ENCODE measurements at places on chromosomes 4 and X. TPM values are rescaled to one million over a fixed set of nuclear protein-coding genes. Genes with fewer than 3 reads are reported as not detected.

DNA sequence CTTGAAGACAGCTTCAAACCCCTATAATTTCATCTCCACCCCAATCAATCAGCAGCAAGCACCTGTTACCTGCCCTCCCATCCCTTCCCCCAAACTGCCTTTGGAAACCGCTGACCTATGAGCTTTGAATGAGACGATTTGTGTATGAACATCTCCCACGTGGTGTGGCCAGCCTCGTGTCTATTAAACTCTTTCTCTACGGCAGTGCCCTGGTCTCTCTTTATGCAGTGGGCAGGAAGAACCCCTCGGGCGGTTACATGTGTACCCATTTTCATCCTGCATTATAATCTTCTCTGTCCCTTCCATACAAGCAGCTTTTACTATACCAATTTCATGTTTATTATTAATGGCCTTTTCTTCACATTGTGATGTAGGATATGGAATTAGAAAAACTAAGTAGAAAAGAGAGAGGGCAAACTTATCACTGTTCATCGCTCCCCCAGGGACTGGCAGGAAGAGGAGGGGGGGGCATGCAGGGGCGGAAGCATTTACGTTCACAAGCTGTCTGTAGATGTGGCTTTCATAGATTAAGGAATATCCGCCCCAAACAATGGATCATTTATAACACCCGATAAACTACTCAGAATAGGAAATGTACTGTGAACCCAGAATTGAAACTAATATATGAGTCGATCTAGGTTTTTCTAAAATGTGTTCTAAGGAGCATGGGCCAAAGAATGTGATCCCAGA, 95.5 kb upstream of the ZNF518B start:
- DNase-seq: no peak

DNA sequence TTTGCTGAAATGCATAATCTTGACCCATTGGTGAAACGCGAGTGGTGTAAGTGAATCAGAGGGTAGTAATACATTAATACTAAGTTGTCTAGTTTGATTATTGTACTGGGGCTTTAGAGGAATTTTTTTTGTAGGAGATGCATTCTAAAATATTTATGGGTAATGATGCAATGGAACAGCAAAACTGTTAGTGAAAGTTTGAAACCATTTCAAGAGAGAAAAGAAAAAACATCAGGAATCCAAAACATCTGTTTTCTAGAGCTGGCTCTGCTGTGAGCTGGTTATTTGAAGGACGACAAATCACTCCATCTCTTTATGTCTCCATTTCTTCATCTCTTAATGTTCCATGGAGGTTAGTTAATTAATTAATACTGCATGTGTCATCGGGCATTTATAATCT, 351.9 kb upstream of the FAT1 start:
- DNase-seq: no peak

DNA sequence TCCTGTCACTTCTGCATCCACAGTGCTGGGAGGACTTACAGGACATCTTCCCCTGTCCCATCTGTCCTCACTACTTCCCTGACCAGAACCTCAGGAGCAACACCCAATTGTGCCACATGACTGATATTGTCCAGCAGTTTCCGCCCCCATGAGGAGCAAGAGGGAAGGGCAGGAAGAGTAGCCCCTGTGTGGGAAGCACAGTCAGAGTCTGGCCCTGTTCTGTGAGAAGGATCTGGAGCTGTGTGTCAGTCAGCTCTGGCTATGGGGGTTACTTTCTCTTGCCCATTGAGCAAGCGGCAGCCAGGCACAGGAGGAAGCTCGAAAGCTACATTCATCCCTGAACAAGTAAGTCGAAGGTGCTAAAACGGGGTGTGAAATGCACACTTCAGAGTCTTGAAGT, 14.8 kb upstream of the TRIM60 start:
- DNase-seq: no peak

DNA sequence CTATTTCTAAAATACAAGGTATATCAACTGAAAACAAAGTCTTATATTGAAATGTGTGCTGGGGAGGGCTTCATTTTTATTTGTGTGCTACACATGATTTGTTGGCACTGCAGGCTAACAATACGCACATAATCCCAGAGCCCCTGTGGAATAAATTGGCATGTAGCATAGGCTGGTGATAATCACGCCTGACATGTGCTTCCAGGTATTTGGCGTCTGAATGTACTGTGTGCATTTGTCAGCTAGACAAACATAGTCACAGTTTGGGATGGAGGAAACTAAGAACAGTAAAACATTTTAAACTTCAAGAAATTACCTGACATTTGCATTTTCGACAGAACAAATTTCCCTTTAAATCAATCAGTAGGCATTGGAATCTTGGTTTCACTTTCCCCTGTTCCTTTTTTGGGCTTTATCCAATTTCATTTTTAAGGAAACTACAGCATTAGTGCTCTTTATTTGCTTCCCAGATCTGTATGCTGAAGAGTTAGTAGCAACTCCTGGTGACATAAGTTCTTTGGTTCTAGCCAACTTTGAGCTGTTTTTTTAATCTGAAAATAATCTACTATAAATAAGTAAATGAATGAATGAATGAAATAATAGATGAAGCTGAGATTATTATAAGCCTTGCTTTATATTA, 472.3 kb downstream of the PDHA2 start:
- DNase-seq: no peak

GRCh38 chrX:120365320-120365719, 3.4 kb downstream of the ATP1B4 start:
- peak; percentile 37 for DNase-seq

DNA sequence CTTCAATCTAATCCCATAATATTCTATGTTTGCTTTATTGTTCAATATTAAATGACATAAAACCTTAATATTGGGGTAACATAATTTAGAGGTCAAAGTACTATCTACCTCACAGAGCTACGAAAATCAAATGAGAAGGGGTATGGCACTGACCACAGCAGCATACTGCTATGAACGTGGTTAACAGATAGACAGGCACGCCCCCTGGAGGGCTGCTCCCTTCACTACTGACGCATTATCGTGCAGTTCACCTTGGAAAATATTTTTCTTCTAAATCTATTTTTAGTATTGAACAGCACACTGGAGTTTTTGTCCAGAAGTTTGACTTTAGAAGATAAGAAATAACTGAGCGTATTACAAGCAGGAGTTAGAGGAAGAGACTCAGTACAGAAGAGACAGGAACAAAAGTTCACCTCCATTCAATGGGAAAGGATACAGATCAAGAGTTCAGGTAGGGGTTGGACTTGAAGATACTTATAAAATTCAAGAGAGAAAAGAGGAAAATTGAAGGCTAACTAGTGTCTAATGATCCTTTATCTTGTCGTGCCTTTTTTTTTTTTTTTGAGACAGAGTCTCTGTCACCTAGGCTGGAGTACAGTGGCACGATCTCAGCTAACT, 22.7 kb downstream of the MAP9 start:
- peak; percentile 82 for DNase-seq

GRCh38 chrX:134932528-134933217, 58.1 kb upstream of the SMIM10 start:
- no peak for DNase-seq

DNA sequence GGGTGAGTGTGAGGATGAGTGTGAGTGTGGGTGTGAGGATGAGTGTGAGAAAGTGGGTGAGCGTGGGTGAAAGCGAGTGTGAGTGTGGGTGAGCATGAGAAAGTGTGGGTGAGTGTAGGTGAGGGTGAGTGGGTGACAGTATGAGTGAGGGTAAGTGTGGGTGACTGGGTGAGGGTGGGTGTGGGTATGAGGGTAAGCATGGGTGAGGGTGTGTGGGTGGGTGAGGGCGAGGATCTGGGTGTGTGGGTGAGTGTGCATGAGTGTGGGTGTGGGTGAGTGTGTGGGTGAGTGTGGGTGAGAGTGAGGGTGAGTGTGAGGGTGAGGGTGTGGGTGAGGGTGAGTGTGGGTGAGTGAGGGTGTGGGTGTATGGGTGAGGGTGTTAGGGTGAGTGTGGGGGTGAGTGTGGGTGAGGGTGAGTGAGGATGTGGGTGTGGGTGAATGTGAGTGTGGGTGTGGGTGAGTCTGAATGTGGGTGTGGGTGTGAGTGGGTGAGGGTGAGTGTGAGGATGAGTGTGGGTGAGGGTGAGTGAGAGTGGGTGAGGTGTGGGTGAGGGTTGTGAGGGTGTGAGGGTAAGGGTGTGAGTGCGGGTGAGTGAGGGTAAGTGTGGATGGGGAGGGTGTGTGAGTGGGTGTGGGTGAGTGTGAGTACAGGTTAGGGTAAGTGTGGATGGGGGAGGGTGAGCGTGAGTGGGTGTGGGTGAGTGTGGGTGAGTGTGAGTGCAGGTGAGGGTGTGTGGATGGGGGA, 48.9 kb downstream of the ING2 start:
- no peak for DNase-seq

The CXCL13 gene
- total RNA-seq: 0.24 TPM

DNA sequence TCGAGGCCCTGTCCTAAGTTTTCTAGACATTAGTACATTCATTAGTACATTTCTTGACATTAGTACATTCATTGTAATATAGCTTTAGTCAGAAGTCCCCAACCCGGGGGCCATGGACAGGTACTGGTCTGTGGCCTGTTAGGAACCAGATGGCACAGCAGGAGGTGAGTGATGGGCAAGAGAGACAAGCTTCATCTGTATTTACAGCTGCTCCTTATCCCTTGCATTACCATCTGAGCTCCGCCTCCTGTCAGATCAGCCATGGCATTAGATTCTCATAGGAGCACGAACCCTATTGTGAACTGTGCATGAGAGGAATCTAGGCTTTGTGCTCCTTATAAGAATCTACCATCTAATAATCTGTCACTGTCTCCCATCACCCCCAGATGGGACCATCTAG, 48.0 kb downstream of the GATB start:
- DNase-seq: no peak

DNA sequence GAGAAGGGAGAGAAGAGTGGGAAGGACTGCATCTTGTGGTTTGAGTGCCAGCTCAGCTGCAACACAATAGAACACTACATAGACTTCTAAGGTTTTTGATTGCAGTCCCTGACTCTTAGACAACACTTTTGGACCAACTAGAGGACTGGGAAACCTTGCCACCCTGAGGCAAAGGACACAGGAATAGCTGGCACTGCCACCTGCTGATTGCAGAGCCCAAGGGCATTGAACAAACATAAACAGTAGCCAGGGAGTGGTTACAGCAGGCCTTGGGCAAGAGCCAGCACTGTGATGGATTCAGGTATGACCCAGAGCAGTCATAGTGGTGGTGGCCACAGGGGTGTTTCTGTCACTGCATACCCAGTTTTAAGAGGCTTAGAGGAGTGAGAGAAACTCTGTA, 72.5 kb upstream of the CXorf51A start:
- no peak for DNase-seq

DNA sequence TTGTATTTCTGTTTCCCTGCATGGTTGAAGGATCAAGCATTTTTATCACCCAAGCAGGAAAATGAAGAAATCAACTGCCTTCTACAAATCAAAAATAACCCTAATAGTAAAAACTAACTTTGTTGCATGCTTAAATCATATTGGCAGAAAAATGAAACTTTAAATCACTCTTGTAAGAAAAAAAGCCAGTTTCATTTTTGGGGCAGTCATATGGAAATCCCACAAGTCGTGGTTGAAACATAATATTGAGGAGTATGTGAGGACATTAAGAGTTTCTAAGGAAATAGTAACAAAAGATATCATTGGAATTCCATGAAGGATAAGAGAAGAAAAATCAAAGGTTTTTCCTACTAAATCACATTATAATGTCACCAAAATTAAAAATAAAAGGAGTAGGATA, 8.4 kb downstream of the TEC start:
- no peak for DNase-seq

- no peak for DNase-seq
Measured at GRCh38 chr4:176779421-176779820, 13.3 kb downstream of the VEGFC start.

DNA sequence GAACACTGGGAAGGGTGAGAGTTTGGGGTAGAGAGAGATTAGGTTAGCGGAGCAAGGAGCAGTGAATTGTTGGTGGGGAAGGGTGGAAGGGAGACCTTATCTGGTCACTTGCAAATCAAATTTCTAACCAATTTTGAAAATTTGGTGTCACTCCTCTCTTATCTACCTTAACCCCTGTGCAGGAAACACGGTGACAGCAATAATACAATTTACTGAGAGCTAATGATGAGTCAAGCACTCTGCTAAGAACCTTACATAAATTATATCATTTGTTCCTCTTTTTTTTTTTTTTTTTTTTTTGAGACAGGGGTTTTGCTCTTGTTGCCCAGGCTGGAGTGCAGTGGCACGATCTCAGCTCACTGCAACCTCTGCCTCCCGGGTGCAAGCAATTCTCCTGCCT, 116.4 kb downstream of the C4orf51 start:
- DNase-seq: no peak

- no peak for DNase-seq
Measured at GRCh38 chr4:94165256-94165655, 42.4 kb upstream of the SMARCAD1 start.

DNA sequence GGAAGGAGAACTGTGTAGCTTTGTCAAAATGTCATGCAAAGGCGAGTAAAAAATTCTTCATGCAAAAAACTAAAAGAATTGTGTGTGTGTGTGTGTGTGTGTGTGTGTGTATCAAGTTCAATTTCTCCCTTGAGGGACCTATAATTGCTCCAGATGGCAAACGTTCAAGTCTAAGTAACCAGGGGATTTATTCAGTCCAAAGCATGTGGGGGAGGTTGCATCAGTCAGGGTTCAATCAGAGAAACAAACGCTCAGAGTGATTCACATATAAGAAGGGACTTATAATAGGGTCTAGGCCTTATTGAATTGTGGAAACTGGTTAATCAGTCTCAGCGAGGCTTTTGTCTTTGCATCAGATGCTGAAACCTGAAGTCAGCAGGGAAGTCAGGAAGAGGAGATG, 5.0 kb downstream of the DCAF8L1 start:
- no peak for DNase-seq

DNA sequence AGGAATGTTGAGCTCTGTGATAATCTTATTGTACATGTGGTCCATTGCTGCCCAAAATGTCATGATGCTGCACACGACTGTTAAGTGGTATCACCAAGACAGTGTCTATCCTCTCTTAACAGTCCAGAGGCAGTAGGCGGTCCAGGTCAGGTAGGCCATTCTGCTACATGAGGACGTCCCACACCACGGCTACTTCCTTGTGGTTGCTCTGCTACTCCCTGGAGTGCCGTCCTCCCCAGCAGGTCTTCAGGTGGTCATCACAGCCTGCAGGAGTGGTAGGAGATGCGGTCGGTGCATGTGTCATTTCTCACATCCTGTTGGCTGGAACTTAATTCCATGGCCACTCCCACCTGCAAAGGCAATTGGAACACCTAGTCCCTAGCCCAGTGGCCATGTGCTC, 11.5 kb upstream of the STK32B start:
- no peak for DNase-seq

- no peak for DNase-seq
Measured at GRCh38 chr4:25174674-25175073, 14.4 kb upstream of the SEPSECS start.

The JCHAIN gene
- 8.4 TPM for total RNA-seq

DNA sequence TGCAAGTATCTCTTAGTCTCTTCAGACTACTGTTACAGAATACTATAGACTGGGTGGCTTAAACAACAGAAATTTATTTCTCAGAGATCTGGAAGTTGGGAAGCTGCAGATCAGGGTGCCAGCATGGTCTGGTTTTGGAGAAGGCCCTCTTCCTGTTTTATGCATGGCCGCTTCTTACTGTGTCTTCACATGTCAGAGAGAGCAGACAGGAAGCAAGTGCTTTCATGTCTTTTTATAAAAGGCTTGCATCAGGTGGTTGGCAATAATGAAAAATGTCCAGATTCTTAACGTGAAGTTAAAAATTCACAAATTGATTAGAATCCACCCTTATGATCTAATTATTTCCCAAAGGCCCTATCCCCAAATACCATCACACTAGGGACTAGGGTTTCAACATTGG, 284.9 kb downstream of the RPA4 start:
- no peak for DNase-seq

GRCh38 chrX:18542131-18542530, 116.7 kb downstream of the CDKL5 start:
- no peak for DNase-seq

The INPP4B gene
- 7.4 TPM for total RNA-seq
